Progenitor cell of endocrine pancreas (in vitro differentiated cells): ENCODE measurements at places on chromosomes 6 and 20.

DNA sequence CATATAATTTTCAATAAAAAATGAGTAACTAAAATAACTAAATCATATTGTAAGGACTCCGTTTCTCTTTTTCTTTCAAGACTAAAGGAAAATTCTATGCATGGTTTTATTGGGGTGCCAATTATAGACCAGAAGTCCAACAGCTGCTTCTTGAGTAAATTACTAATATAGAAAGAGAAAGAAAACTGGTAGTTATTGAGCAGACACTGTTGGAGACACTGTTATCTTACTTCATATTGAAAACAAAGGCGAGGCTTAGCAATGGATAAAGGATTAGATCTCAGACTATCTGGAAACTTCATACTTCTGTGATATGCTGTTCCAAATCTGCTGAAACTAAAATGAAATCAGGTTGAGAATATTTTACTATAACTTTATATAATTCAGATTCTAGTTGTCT is 169.6 kb upstream of the EYS start:
- no peak for DNase-seq

DNA sequence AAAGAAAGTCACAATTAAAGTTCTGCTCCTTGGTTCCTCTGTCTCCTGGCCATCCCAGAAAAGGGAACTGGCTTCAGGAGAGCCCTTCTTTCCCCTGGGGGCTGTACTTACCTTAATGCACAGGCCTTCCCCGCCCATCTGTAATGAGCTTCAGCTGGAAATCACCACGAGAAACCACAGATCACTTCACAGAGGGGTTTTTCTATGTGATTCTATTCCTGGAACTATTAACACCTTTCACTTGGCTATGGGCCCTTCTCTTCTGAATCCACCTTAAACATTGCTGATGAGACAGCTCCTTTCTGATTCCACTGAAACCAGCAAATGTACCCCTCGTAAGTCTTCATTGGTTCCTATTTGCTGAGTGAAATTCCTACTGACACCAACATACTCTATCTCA is 80.7 kb downstream of the FOXF2 start:
- DNase-seq, result no peak

- no peak for DNase-seq
Observed at GRCh38 chr6:48449002-48449401, 338.0 kb upstream of the PTCHD4 start.

DNA sequence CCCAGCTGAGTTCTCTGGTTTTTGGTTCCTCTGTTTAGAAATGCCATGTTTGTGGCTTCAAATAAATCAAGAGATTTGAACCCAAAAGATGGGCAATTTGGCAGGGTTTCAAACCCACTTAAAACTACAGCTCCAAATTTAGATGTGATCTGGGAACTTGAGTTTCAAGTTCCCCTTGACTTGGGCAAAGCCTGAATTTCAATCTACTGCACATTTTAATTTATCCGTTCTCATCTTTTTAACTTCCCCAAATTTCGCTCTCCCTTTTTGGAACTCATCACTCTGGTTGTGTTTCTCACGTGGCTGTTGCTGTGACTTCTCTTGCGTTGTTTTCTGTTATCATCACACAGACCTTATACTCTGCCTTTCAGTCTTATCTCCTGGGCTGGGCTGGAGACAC is 230.9 kb downstream of the CDC5L start:
- no peak for DNase-seq

DNA sequence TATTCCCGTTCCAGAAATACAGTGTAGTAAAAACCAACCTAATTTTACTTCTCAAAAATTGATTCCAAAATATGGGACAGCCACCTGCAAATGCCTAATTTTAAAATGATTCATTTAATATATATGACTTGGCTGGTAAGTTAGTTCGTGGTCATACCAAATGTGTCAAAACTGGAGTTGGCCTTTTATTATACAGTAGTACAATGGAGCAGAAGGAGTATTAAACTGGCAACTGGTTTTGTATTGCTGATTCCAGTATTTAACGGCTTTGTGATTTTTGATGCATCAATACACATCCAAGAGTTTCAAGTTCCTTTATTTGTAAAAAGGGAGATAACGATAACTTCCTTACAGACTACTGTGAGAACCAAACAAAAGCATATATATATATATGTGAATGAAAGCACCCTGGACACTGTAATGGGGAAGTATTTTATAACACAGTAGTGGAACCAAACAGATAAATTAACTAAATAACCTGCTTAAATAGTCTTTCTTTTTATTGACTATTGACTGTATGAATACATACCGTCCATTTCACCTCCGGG is 24.8 kb downstream of the SAMHD1 start:
- DNase-seq, result no peak

- no peak for DNase-seq
Observed at GRCh38 chr6:26257272-26257671, 107.7 kb upstream of the BTN3A2 start.

- DNase-seq, result no peak
Observed at GRCh38 chr6:47083586-47084047, 41.5 kb upstream of the ADGRF1 start.

DNA sequence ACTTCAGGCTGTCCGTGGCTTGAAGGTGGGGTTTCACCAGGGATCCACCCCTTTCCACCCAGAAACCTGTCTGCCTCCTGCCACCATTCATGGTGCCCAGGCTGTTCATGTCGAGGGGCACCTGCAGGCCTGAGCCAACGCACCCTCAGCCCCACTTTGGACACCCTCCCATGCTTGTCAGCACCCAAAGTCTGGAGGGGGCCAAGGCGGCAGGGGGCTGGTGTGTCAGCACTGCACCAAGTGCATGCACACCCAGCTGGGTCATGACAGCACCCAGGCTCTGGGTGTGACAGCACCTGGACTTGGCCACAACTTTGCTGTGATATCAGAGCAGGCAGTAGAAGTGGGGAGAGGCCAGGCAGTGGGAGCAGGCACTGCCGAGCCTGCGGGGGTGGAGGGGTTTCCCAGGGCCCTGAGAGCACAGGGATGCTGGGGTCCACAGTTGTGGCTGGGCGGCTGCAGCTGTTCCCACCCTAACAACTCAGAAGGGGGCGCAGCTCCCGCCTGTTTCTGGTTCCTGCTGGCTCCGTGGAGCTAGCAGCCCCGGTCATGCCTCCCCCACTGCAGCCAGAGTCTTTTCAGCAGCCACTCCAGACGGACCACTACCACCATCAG is 33.3 kb upstream of the GRM4 start:
- DNase-seq, result no peak

DNA sequence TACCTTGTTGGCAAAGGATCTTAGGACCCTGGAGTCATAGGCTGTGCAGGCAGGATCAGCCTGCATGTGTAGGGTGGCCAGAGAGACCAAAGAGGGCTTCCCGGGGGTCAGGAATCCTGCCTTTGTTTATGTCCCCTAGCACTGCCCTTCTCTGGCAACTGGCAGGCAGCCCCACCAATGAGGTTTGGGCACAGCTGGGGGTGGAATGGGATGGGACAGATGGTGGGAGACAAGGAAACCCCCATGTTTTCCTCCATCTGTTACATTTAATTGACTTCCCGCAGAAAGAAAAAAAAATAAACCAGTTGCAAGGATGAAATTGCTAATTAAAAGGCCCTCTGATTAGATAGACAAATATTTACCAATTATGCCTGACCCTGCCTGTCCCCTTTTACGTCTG is 27.6 kb downstream of the CD40 start:
- DNase-seq, result no peak

GRCh38 chr6:119527231-119527578 is 177.6 kb upstream of the MAN1A1 start:
- DNase-seq, result no peak

DNA sequence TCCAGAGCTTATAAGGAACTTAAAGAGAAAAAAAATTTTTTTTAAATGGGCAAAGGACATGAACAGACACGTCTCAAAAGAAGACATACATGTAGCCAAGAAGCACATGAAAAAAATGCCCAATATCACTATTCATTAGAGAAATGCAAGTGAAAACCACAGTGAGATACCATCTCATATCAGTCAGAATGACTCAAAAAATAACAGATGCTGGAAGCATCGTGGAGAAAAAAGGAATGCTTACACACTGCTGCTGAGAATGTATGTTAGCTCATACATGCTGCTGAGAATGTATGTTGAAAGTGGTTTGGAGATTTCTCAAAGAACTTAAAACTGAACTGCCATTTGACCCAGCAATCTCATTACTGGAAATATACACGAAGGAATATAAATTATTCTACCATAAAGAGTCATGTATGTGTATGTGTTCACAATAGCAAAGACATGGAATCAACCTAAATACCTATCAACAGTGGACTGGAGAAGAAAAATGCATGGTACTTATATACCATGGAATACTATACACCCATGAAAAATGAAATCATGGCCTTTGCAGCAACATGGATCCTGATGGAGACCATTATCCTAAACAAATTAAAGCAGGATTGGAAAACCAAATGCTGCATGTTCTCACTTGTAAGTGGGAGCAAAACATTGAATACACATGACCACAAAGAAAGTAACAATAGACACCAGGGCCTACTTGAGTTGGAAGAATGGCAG is 5.2 kb downstream of the OR11A1 start:
- DNase-seq, result no peak

- no peak for DNase-seq
Observed at GRCh38 chr6:69783108-69783507, 13.7 kb downstream of the LMBRD1 start.

- peak; percentile 30 for DNase-seq
Observed at GRCh38 chr20:58481481-58482021, 33.6 kb downstream of the APCDD1L start.

GRCh38 chr20:62319346-62319909 is 16.6 kb downstream of the ADRM1 start:
- DNase-seq, result no peak

GRCh38 chr20:62021793-62022385 is 43.8 kb downstream of the TAF4 start:
- no peak for DNase-seq

GRCh38 chr20:19000078-19000477 is 186.5 kb downstream of the SCP2D1 start:
- no peak for DNase-seq

DNA sequence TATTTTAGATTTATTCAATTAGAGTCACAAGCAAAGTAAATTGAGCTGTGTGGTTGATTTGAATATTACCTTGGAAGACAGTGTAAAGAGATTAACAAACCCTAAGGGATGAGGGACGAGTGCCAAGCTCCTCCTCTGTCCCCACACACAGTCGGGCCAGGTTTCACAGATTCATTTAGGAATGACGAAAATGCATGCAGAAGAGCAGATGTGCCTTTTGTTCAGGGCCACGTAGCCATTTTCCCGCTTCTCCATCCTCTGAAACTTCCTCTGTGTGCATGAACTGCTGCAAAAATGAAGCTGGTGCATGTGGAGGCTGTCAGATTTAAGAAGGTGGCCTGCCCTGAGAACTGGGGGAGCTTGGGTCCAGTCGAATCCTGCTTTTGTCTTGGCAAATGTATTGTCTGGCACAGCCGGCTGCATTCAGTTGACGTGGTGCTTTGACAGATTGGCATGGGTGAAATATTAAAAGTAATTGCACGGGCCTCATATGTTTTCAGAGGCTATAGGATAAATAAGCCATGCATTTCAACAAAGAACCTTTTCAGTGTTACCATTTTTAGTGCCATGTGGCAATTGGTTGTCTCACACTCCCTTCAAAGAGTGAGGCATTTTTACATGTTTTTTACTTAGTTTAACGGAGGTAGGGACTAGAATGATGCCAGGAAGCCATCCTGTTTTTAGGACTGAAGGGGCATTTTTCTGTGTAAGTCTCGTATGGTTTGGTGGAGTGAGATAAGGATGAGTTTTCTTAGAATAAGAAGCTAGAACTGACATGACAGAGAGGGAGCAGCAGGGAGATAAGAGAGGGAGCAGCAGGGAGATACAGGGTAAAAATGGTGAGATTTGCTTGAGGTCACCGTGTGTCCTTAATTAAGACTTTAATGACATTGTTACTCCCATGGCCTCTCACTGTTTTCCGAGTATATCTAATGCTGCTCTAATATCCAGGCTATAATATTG is 361.1 kb downstream of the NRN1 start:
- no peak for DNase-seq

DNA sequence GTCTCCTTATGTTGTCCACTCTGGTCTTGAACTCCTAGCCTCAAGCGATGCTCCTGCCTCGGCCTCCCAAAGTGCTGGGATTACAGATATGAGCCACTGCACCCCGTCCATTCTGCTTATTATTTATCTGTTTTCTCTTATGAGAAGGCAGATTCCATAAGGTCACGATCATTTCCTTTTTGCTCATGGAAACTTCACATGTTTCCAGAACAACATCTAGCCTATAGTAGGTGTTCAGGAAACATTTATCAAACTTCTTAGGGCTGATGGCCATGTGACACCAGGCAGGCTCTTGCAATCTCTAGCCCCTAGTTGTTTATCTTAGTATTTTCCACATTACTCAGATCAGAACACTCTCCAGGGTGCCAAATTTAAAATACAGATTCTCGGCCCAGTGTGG is 61.2 kb downstream of the ZFP64 start:
- DNase-seq, result no peak

GRCh38 chr20:23783447-23783846 is 32.7 kb upstream of the CST1 start:
- no peak for DNase-seq

- no peak for DNase-seq
Observed at GRCh38 chr6:107805504-107805903, 18.6 kb downstream of the SCML4 start.

- DNase-seq, result no peak
Observed at GRCh38 chr6:43927532-43928210, 157.7 kb downstream of the VEGFA start.

GRCh38 chr20:61765871-61766654 is 299.6 kb downstream of the TAF4 start:
- DNase-seq, result no peak

DNA sequence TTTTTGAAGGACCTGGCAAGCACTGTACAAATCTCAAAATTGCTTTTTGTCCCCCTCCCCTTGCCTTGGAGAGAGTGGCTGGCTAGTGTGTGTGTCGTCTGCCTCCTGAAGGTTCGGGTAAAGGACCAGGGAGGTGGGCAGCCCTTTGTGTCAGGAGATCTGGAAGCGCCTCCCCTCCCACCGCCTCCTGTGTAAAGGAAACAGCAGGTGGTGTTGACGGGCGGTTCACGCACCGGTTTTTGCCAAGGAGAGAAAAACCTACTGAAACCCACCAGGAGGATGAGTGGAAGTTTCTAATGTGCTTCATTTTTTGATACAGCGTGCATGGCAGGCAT is 1.2 kb downstream of the ENTPD6 start:
- DNase-seq, result no peak

GRCh38 chr20:36744764-36745191 is 1.1 kb downstream of the NDRG3 start:
- no peak for DNase-seq

- no peak for DNase-seq
Observed at GRCh38 chr6:36204068-36204753, 7.7 kb downstream of the BRPF3 start.

GRCh38 chr6:89895276-89895874 is 1.1 kb downstream of the GJA10 start:
- DNase-seq, result peak; percentile 67

DNA sequence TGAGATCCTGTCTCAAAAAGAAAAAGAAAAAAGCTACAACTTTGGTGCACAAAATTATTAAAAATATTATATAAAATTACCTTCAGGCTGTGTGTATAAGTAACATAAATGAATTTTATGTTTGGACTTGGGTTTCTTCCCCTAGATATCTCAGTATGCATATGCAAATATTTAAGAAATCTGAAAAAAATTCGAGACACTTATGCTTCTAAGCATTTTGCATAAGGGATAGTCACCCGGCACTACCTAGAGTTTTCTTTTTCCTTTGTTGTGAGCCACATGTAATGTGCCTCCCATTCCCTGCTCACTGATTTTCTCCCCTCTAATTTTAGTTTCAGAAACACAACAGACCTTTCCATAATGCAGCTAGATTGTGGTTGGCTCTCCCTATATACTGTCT is 79.4 kb downstream of the NCOA3 start:
- no peak for DNase-seq

GRCh38 chr6:37489697-37490336 is 9.9 kb downstream of the CCDC167 start:
- no peak for DNase-seq
